Activated CD8-positive, alpha-beta T cell treated with anti-CD3 and anti-CD28 coated beads for 36 hours (primary cell): ENCODE measurements at places on chromosomes 5 and 9.

DNA sequence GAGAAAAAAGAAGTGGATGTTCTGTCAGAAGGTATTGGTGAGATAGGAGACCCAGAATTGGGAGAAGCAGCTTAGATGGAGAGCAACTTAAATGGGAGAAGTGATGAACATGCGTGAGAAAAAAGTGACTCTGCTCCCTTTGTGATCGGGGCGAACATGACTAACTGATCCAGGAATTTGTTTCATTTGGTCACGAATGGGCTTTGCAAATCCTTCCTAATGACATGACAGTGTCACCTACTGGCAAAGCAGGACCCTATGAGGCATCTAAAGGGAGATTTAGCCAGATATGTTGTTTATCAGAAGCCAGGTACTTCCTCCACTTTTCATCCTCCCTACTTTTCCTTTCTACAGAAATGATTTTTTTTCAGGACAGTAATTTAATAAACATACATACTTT, 787.4 kb upstream of the RGMB start:
- no peaks in the 10 kb centered on the region for H3K4me1 ChIP-seq
- H3K27ac ChIP-seq: no peak overlapping the region
- DNase-seq: no peak

DNA sequence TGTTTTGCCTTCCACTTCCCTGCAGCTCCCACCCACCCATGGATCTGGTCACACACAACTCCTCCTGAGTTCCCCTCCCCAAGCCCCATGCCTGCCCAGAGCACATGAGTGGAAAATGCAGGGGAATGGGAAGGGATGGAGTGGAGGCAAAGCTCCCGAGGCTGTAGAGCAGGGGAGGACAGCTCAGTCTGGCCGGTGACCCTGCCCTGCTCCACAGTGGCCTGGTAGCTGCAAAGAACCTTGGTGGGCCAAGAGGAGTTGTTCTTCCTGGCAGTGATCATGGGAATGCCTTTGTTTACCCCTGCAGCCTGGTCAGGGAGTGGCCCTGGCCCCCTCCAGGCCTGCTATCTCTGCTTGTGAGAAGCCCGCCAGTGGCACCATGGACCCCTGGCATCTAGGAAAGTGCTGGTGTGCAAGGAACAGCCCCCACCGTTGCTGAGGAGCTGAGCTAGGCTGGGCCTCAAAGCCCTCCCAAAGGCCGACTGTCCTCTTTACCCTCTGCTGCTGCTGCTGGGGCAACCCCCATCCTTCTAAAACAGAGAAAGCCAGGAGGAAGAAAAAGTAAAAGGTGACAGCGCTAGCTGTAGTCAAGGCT, 60.4 kb downstream of the PSD2 start:
- H3K27ac ChIP-seq: no peak overlapping the region
- H3K27me3 ChIP-seq: no peaks in the 10 kb centered on the region
- H3K36me3 ChIP-seq: no peaks in the 10 kb centered on the region
- DNase-seq: no peak
- no peaks in the 10 kb centered on the region for H3K4me1 ChIP-seq

DNA sequence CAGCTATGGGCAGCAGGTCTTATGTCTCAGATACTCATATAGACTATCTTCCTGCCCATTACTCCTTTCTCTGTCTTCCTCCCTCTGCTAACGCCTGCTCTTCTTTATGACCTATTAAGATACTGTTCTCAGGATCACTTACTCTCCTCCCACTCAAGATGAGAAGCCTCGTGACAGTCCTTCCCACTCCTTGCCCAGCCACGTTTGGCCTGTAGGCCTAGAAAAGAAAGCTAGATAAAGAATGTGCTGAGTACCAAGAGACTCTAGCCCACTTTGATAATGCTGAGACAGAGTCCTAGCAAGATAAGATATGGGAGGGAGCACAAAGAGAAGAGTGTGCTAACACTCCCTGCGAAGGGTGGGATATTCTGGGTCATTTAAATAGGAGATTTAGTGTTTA, 6.8 kb upstream of the DENND4C start:
- DNase-seq: no peak
- H3K27me3 ChIP-seq: no peaks in the 10 kb centered on the region
- H3K4me3 ChIP-seq: no peak overlapping the region
- no peaks in the 10 kb centered on the region for H3K4me1 ChIP-seq
- H3K36me3 ChIP-seq: no peaks in the 10 kb centered on the region

DNA sequence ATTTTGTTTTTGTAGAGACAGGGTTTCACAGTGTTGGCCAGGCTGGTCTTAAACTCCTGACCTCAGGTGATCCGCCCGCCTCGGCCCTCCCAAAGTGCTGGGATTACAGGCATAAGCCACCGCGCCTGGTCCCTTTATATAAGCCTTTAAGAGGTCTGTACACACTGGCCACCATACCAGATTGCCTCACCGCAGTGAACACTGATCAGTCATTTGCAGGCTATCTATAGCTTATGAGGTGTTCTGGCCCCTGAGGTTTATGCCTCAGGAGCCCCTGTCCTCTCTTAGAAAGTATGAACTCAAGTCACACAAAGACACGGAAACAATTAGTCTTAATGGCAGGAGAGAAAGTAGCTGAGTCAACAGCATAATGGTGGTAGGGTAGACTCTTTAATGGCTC, 14.6 kb downstream of the HINT1 start:
- H3K4me3 ChIP-seq: no peak overlapping the region
- H3K4me1 ChIP-seq: peaks cover 4% of the 10 kb centered on the region
- no peak for DNase-seq
- H3K27me3 ChIP-seq: no peaks in the 10 kb centered on the region
- no peak overlapping the region for H3K27ac ChIP-seq
